ENCODE measurements at places on chromosomes 5 and 9.

GRCh38 chr5:129770024-129770820, 22.3 kb downstream of the MINAR2 start:
- DNase-seq = no peak

DNA sequence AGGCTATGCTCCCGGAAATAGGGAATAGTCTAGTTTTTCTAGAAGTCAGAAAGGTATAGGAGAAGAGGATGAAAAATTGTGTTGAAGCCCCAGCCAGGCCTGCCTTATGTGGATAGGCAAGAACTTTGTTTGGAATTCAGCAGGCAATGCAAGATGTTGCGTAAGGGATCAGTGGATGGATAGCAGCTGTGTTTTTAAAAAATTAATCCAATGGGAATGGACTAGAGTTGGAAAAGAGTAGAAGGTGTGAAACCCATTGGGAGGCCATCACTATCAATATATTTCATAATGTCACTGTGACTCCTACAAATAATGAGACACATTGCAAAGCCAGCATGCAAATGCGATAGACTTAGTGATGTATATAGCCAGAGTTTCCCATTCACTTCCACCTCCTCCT, 281.9 kb downstream of the MARCHF11 start:
- no peak for DNase-seq

GRCh38 chr5:150410524-150411244, 2.0 kb downstream of the CD74 start:
- peak; percentile 34 for DNase-seq

GRCh38 chr9:133460405-133461175, 812 bp downstream of the CACFD1 start:
- DNase-seq = no peak

DNA sequence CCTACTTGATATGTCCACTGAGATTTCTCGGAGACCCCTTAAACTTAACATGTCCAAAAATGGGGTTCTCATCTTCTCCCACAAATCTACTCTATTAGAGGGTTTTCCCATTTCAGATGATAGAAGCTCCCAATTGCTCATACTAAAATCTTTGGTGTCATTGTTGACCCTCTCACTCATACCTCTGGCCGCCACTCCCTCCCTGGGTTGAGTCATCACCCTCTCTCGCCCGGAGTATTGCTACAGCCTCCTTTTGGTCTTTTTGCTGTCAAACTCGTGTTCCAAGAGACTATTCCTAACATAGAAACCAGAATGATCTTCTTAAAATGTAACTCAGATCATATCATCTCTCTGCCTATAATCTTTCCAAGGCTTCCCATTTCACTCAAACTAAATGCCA, 91.0 kb upstream of the GNAQ start:
- DNase-seq = no peak

DNA sequence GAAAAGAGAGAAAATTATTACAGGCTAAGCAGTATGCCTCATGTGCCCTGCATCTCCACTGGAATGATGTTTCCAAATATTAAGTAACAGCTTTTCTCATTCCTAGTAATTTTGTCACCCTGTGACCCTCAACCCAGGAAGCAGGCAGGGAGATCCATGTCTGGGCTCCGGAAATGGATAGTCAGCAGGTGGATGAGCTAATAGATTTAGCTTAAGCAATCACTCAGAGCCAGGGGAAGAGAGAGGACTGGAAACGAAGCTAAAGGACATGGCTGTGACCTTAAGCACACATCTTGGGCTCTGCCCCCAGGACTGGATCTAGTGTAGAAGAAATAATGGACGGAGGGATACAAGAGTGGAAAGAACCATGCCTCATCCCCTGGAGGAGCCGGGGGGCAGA, 89.5 kb downstream of the ARSB start:
- DNase-seq = no peak

GRCh38 chr5:128009403-128009802, 74.2 kb upstream of the SLC12A2 start:
- no peak for DNase-seq

- no peak for DNase-seq
Measured at GRCh38 chr5:514101-514485, 10.2 kb downstream of the SLC9A3 start.

DNA sequence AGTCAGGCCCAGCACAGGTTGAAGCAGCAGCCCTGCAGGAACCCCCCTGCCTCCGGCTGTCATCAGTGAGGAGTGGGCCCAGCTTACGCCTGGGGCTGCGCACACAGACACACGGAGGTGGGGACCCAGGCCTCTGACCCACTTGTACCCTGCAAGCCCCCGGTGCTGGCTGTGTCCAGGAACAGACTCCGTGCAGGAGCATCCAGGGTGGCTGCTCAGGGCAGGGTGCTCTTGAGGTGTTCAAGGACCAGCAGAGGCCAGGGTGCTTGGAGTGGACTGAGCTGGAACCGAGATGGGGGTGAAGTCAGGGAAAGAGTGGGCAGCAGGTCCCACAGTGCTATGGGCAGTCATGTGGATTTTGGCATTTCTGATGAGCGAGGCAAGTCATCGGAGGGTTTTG, 199.5 kb downstream of the CACNA1B start:
- DNase-seq = no peak

GRCh38 chr9:133836818-133837217, 98.7 kb upstream of the SARDH start:
- no peak for DNase-seq

- no peak for DNase-seq
Measured at GRCh38 chr9:28320616-28321015, 747.3 kb upstream of the C9orf72 start.

- no peak for DNase-seq
Measured at GRCh38 chr9:16221366-16221765, 649.1 kb downstream of the BNC2 start.

DNA sequence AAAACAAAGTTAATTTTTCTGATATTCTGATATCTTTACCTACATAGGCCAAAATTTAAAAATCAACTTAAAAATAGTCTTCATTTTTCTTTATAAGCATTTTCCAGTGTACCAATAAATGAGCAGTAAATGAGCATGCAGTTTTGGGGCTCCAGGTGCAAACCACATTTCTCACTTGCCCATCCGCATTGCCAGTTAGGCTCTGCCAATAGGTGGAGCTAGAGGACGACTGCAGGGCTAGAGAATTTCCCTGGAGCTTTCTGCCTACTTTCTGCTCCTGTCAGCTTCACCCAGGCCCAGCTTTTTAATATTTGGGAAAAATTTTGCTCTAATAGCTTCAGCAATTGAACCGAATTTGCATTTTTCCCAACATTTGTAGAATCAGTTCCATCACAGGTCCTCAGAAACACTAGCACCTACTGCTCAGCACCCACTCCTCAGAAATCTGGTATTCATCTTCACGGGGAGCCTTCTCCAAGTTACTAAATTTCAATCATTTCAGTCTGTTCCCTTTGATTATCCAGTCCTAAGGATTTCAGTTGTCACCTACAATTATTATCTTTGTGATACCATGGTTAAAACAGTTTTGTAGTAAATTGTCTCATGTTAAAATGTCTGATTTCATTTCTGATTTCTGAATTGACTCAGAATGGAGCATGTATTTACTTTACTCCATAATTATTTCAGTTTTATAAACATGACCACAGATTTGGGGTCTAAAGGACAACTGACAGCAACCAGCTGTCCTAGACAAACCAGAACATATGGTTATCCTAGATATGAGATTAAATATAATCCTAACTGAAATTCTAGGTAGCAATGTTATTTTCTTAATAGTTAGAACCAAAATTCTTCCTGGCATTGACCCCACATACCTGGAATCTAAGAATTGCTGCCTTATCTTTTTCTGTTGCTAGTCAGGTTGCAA, 104.6 kb upstream of the FAM174A start:
- peak; percentile 19 for DNase-seq

DNA sequence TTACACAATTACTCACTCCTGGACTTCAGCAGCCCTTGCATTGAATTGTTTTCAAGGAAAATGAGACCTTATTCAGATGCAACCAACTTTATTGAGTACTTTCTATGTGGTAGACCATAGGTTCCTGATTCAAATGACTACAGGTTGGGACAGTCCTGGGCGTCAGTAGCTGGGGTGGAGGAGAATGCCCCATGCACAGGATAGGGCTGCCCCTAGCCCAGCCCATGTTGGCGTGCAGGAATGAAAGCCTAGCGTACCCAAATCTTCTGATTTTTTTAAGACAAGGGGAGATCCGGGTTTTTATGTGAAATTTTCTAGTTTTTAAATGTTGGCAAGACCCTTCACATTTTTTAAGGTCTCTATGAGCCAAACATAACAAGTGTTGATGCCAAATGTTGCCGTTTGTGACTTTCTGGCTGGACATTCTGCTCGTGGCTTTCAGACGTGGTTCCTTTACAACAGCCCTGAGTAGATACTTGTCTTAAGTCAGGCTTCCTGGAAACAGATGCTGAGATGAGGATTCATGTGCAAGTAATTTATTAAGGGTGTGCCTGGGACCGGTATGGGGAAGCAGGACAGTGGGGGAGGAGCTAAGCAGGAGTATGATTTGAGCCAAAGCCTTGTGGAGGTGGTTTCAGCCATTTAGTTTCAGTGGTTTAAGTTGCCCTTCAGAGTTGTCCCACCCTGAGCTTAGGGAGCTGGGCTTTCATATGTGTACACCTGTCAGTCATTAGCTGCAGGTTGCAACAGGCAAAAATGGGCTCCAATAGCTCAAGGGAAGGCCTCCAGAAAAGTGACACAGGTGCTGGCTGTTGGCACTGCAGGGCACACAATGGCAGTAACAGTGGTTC, 154.1 kb downstream of the NTRK2 start:
- no peak for DNase-seq

DNA sequence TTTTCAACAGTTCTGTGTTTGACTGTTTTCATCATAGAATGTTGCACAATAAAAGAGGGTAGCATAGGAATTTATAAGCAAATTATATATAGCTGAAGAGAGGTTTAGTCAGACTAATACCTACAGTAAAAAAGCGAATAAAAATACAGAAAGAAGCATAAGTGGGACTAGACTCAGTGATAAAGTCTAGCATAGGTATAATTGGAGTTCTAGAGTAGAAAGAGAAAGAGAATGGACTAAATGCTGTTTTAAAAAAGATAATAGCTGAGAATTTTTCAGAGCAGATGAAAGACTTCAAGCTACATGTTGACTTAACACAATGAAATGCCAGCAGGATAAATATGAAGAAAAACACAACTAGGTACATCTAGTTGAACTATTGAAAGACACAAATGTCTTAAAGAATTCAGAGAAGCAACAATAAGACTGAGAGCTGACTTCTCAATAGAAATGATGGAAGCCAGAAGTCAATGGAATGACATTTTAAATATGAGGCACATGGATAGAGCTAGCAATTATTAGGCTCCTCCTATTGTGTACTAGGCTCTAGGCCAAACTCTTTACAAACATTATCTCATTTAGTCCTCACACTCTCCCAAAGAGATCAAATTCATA, 573.9 kb downstream of the ZNF608 start:
- no peak for DNase-seq

DNA sequence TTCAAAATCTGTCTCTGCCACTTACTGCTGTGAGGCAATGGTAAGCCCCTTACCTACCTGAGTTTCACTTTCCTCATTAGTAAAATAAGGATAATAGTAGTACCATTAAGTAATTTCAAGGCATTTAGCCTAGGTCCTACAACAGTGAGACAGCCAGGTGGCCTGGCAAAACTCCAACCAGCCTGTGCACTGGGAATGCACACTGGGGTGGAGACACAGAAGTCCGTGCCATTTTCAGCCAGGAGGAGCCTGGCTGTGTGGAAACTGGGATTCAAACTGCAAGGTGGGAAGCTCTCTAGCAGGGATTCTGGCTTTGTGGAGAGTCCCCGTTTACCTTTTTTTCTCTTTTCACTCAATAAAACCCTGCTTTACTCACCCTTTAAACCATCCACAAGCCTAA, 630.4 kb downstream of the PRELID2 start:
- no peak for DNase-seq

GRCh38 chr9:81787747-81788632, 98.6 kb upstream of the TLE1 start:
- DNase-seq = no peak

DNA sequence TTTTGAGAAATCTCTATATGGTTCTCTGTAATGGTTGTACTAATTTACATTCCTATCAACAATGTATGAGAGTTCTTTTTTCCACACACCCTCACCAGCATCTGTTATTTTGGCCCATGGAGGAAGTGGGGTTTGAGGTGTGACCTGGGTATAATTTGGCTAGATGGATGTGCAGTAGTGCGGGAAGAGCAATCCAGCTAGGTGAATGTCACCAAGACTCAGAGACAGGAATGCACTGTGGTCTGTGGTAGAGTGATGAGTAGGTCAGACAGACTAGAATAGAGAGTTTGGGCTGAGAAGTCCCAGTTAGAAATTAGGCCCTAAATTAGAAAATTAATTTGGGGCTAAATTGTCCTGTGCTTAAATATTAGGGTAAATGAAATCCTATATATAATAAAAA, 32.8 kb upstream of the PIP5K1B start:
- no peak for DNase-seq

DNA sequence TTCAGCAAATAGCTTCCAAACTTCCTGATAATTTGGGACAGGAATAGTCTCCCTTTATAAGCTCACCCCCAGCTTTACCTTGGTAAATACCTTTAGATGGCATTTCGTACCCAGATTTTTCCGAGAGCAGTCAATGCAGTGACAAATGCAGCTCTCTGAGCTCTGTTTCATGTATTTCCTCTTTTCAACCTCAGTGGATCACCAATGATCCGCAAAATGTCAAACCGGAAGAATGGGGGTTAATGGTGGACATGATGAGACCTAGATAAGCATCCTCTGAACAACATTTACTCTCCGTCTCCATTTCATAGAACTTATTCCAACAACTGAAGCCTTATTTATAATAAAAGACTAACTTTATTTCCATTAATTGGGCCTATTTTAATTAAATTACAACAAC, 227.3 kb downstream of the MCTP1 start:
- DNase-seq = no peak
